ENCODE measurements at places on chromosomes 5 and 9.

DNA sequence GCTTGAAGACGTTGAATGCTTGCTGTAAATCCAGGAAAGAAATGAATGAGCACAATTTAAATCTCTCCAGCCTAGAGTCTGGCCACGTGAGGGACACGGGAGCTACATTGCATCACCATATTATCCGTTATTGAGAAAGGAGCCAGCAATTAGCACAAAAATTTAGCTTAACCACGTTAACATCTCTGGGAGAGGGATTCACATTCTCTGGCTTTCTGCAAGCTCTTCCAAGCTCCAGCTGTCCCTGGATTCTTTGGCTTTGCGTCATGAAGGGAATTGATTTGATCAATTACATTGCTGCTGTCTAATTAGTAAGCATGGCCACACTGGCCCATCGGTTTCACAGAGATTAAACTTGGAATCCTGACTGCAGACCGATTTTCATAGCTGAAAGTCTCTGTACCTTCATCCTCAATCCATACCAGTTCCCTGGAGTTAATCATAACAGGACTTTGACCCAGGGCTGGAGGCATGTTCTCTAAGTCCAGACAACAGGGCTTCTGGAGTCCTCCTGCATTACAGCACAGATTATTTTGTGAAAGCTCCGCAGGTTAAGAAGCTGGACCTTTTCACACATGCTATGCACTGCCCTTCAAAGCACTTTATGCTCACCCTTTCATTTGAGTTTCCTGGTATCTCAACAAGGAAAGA, 31.6 kb downstream of the ADRA1B start:
- DNase-seq = no peak

GRCh38 chr5:128597156-128597555, 59.1 kb upstream of the FBN2 start:
- DNase-seq = no peak

GRCh38 chr5:106363578-106363977, 1307.2 kb downstream of the EFNA5 start:
- peak; percentile 73 for DNase-seq

- DNase-seq = no peak
Measured at GRCh38 chr9:103287361-103287760, 292.2 kb downstream of the CYLC2 start.

GRCh38 chr5:132746954-132747615, at the start of gene CCNI2:
TSS of gene CCNI2 (plus strand) at chr5:132747426. CDS start at chr5:132747496, 70 bp downstream.
- DNase-seq = peak; percentile 62

DNA sequence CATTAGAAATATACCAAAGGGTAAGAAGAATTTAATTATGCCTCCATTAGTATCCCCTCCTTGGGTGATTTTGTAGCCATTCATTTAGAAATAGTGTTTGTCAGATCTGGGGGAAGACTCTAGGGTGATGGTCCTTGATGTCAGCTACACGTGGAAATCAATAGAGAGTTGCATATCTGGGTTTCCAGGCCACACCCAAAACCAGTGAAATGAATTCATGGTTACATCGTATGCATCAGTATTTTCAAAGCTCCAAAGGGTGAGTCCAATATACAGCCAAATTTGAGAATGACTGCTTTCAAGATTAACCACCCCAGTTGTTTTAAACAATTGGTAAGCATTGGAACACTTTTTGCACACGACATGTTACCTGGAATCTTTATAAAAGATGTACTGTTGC, 173.4 kb upstream of the SGCD start:
- no peak for DNase-seq

GRCh38 chr5:17440766-17441165, 57.3 kb upstream of the TAF11L2 start:
- DNase-seq = no peak

DNA sequence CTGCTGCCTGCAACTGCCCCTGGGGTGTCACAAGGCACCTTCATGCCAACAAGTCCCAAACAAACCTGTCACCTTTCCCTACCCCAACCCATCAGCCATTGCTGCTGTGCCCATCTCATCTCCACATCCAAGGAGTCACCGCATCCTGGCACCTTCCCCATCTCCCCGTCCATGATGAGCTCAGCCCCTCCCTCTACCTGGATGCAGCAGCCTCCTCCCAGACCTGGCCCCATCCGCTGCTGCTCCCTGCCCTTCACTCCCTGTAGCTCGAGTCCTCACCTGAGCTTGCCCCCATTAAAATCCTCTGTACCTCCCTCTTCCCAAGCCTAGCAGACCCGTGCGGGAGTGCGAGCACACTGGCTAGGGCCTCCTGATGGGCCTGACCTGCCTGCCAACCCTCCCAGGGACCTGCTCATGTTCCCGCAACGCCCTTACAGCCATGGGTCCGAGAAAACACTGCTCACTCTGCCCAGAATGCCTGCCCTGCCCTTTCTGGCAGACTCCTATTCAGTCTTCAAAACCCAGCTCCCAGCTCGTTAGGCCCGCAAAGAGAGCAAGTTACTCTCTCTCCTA, 110.6 kb downstream of the ADAMTS2 start:
- DNase-seq = no peak

DNA sequence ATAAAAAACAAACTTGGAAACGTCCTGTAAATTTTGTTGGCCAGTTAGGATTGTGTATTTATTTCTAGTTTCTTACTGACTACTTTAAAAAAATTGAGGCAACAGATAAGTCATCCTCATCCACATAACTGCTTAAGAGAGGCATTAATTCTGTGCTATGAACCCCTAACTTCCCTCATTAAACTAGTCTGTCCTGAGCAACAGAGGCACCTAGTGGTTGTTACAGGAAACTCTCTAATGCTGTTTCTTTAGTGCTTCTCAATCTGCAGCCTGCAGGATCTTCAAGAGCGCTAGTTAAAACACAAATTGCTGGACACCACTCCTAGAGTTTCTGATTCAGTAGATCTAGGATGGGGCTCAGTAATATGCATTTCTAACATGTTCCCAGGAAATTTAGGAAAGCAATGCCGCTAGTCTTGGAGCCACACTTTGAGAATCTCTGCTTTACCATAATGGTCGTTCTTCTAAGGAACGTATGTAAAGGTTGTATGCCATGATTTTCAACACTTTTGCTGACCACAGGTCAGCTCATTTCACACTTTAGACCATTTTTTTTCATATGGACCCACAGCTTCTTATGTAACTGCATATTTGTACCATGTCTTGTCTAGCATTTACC, 410.1 kb upstream of the SMARCA2 start:
- DNase-seq = peak; percentile 60

- DNase-seq = peak; percentile 28
Measured at GRCh38 chr9:91530829-91531228, 107.2 kb upstream of the NFIL3 start.

DNA sequence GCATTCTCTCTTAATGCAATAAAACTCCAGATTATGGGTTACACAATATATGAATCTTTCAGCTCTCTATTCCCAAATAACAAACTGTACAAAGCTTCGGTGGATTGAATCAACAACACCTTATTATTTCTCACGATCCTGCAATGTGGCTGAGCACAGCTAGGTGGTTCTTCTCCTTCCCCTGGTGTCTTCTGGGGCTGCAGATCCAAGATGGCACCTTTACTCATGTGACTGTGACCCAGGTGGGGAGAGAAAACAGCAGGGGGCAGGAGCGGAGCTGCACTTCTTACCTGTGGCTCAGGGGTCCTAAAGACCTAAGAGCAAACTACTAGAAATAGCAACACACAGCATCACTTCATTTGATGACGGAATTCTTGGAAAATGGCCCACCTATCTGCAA, 233.1 kb downstream of the IRX1 start:
- DNase-seq = no peak

DNA sequence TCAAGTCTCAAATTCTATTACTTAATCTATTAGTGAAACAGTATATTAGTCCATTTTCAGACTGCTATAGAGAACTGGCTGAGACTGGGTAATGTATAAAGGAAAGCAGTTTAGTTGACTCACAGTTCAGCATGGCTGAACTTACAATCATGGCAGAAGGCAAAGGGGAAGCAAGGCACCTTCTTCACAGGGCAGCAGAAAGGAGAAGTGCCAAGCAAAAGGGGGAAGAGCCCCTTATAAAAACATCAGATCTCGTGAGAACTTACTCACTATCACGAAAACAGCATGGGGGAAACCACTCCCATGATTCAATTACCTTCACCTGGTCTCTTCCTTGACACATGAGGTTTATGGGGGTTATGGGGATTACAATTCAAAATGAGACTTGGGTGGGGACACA, 67.9 kb upstream of the CHSY3 start:
- no peak for DNase-seq

GRCh38 chr9:36136894-36137391, 410 bp downstream of the GLIPR2 start:
- DNase-seq = no peak

- DNase-seq = no peak
Measured at GRCh38 chr5:168683247-168683926, 104.2 kb upstream of the PANK3 start.

DNA sequence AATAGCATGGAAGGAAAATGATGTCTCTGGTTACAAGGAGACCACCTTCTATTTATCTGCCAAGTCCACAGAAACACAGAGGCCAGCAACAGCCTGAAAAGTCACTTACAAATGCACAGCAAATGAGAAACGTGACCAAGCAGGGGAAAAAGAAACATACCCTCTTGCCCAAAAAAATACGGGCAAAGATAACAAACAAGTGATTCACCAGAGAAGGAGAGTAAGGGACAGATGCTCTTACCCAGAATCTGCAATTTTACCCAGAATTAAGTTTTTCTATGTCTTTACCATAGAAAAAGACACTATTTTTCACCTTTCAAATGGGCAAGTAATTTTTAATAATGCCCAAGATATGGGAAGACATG, 28.1 kb downstream of the CAMSAP1 start:
- DNase-seq = no peak

DNA sequence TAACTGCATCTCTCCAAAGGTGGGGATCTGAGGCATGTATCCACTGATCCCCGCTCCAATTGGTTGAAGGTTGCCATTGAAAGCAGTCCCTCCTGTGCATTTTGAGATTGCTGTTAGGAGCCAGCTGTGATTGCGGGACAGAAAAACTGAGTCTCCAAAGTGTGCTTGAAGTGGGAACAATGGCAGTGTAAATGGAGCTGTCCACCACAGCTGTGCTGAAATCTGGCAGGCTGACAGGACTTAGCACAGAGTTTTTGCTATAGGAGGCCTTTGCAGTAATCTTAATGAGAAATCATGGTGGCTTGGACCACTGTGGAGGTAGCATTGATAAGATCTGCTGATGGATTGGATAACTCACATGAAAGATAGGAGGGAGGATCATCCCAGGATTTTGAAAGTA, 3.3 kb downstream of the RNF20 start:
- peak; percentile 65 for DNase-seq

- no peak for DNase-seq
Measured at GRCh38 chr9:35690614-35691333, 1.0 kb upstream of the TPM2 start.

- peak; percentile 21 for DNase-seq
Measured at GRCh38 chr5:94705427-94705826, 87.0 kb downstream of the SLF1 start.

GRCh38 chr5:135392256-135392655, 6.8 kb downstream of the MACROH2A1 start:
- DNase-seq = no peak

GRCh38 chr5:177198738-177199137, 65.2 kb downstream of the NSD1 start:
- no peak for DNase-seq

DNA sequence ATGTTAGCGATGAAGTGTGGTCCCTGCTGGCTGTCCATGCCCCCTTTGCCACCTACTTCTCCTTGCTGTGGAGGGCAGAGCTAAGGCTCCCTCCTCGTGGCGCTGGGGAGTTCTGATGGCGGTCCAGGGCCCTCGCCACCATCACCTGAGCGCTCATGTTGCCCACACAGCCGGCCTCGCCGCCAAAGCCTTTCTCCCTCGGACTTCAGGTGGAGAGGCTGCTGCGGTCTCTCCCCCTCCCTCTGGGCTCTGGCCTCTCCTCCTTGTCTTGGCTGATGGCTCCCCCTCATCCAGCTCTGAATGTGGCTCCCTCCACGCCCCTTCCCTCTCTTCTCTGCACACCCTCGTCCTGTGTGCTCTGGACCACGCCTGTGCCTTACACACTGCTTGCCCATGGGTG, 14.5 kb upstream of the LPCAT1 start:
- DNase-seq = no peak

- DNase-seq = no peak
Measured at GRCh38 chr9:81632599-81632998, 56.7 kb downstream of the TLE1 start.

DNA sequence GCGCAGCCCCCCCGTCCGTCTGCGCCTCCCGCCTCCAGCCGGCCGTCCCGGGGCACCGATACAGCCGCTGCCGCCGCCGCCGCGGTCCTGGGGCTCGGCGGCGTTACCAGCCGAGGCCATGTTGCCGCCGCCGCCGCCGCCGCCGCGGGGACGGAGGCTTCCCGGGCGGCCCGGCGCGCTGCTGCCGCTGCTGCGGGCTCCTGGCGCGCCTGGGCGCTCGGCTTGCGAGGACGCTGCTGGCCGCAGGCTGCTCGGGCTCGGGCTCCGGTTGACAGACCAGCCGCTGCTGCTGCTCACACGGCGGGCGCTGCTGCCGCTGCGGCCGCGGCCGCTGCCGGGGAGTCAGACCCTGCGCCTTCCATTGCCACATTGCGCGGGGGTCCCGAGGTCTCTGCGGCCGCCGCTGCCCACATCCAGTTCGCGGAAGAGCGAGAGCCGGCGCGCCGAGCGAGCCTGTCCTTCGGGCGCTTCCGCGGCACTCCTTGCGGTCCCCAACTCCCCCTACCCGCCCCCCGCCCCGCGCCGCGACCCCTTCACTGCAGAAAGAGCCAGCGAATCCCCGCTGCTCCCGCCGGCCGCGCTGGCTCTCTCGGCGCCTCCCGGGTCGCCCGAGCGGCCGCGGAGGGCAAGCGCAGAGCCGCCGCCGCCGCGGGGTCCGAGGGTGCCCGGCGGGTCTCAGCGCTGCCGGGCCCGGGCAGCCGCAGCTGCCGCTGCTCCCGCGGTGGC, 8.4 kb downstream of the PTCH1 start:
- DNase-seq = peak; percentile 34

GRCh38 chr5:126513703-126514102, 81.3 kb downstream of the ALDH7A1 start:
- no peak for DNase-seq

GRCh38 chr5:8907168-8907868, 638.6 kb downstream of the SEMA5A start:
- peak; percentile 82 for DNase-seq

DNA sequence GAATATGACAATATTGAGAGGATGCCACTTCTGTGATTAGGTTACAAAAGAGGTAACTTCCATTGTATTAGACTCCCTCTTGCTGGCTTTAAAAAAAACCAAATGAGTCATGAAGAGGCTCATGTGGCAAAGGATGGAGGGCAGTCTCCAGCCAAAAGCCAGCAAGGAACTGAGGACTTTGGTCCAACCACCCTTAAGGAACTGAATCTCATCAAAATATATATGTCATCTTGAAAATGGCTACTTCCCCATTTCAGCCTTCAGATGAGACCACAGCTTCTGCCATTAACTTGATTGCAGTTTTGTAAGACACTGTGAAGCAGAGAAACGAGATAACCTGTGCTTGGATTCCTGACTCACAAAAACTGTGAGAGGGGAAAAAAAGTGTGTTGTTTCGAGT, 15.5 kb upstream of the TRIM32 start:
- no peak for DNase-seq

All from epithelial cell of esophagus (primary cell).